ENCODE measurements at places on chromosomes 12 and 14.

GRCh38 chr14:88492272-88493089 is 62.3 kb downstream of the PTPN21 start:
- peak; percentile 40 for DNase-seq

DNA sequence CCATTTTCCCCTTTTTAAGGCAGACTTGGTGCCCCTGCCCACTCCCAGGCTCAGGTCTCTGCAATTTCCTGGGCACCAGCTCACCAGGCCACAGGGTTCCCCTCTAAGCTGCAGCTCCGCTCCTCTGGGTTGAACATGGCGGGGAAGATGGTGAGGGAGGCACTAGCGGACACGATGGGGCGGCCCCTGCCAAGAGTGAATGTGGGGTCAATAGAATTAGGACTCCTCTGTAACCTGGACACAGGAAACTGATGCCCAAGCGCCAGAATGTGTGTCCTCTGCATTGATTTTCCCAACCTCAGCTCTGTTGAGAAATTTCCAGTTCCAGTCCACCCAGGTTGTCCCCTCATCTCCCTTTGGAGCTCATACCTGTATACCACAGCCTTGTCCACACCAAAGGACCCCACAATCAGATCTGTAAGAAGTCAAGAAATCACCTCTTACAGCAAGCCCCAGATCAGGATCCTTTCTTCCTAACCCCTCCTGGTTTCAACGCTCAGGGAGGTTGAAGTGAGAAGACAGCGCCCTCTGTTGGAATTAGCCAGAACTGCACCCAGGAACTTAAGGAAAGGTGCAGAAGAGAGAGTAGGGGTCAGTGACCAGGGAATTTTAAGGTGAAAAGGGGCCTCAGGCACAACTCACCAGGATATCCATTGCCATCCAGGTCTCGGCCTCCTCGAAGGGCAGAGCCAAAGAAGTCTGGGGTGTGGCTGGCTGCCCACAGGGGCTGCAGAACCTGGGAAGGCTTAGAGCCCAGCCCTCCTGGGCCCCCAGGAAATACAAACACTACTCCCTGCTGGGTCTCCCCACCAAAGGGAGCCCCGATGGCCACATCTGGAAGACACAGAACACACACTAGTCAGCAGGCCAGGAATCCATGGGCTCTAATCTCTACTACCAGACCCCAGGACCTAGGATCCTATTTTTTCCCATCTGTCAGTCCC is 14.7 kb downstream of the ITGA5 start:
- no peak for DNase-seq

GRCh38 chr12:108565976-108566375 is 3.6 kb downstream of the ISCU start:
- DNase-seq = no peak

DNA sequence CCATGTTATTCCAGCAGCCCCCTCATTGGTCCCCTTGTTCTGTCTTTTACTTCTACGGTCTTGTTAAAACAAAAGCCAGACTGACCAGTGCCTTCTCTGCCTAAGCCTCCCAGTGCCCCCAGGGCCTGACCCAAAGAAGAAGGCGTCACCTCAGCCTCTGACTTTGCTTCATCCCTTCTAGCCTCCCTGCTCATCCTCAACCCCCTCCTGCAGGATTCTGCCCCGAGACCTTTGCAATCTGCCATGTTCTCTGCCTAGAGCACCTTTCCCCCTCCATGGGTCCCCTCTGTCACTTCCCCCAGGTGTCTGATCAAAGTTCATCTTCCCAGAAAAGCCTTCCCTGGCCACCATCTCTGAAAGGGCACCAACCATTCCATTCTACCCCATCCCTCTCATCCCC is 7.9 kb upstream of the RBM19 start:
- no peak for DNase-seq

DNA sequence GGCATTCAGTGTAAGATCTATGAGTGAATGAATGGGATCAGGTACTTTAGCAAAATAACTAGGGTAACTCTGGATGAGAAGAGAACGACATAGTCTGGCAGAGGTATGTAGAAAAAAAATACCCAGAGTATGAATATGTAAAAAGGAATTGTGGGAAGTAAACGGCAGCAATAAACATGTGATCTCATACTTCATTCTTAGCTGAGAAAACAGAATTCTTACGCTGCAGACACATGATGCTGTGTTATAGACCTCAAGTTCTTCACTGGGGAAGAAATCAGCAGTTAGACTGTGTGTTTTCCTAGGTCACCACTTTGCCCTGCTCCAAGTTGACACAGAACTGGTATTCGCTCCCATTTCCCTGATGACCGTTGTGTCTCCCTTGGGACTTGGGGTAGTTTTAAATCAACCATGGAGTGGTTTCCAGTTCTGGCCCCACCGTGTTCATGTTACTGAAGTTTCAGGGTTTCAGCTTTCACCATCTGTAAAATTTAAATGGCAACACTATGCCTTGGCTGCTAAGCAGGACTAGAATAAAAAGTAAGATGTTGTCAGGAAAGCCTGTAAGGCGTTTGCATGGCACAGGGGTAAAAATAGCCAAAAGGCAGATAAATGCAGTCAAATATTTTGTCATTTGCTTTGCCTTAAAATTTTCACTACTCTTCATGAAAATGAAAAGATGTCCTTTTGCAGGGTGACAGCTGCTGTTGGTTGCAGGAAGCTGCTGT is 223.7 kb downstream of the PELI2 start:
- DNase-seq = no peak

DNA sequence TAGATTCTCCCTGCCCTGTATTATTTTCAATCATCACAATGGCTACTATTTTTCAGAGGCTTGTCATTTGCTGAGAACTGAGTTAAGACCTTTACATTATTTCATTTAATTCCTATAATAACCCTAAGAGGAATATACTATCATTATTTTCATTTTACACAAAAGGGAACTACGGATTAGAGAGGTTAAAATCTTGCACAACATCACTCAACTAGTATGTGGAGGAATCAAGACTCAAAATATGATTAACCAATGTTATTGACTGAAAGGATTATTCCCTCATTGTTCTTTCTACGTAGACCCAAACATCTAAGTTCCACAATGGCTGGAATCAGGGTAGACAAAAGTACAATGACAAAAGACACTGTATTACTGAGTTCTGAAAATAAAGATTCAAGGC is 45.0 kb downstream of the GPR65 start:
- DNase-seq = no peak

DNA sequence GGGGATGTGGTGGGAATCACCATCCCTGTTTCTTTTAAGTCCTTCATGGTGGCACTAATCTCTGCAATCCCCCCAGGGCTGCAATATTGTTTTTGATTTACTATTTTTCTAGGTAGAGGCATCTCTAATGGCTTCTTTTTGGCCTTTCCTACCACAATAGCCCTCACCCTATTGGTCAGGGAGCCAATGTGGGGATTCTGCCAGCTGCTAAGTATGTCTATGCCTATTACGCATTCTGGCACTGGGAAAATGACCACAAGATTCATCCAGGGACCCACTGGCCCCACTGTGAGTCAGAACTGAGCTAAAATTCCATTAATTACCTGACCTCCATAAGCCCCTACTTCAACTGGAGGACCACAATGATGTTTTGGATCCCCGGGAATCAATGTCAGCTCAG is 15.9 kb upstream of the GLIPR1L2 start:
- no peak for DNase-seq

DNA sequence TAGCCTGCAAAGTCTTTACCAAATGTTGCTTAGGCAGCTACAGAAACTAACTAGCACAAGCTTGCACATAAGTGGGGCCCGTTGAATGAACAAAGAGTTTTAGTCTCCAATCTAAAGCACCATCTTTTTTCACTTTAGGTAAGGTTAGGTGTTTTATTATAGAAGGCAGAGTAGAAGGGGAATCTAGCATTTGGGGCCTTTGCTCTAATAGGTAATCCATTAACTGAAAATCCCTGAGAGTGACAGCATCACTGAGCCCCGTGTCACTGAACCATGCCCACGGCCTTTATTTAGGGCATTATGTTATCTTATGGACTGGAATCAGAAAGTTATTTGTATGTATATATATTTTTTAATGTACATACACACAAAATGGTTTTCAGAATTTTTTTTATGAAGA is 25.1 kb downstream of the CPNE8 start:
- no peak for DNase-seq

All from GM18507 (cell line).